Sigmoid colon (tissue), 7 donors: ENCODE measurements at places on chromosomes 13 and 19. TPM values are rescaled to one million over a fixed set of nuclear protein-coding genes. Genes with fewer than 3 reads are reported as not detected.

The DENND1C gene
- total RNA-seq = 1.1 TPM

- no peaks in the 10 kb centered on the region for H3K4me1 ChIP-seq
- no peak for DNase-seq
- peaks cover 11% of the 10 kb centered on the region for H3K27me3 ChIP-seq
- no peak overlapping the region for H3K4me3 ChIP-seq
- no peaks in the 10 kb centered on the region for H3K36me3 ChIP-seq
Measured at GRCh38 chr19:30269638-30270037, 102.5 kb upstream of the ZNF536 start.

The MICU2 gene
- 41.7 TPM for total RNA-seq

GRCh38 chr19:11208561-11209471 is 11.5 kb upstream of the KANK2 start:
- no peaks in the 10 kb centered on the region for H3K36me3 ChIP-seq
- no peak overlapping the region for H3K4me3 ChIP-seq

DNA sequence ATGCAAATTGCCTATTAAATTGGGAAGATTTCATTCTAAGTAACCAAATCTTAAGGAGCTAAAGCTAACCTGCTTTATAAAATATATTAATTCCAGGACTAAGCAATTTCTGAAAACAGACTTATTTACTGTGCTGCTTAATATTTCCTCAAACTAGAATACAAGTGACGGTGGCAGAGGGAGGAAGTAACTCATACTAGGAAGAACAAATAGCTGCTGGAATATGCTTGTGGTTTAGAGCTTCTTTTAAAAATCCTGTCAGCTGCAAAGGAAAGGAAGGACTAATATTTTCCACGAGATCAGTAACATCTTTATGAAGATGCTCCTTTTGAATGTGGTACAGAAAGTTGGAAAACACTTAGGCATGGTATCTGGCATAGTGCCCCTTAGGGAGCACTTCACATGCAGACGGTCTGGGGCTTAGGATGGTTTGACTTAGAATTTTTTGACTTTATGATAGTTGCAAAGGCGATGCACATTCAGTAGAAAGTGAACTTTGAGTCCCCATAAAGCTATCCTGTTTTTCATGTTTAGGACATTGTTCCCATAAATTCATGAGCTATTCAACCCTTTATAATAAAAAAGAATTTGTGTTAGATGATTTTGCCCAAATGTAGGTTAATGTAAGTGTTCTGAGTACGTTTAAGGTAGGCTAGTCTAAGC is 3.4 kb upstream of the HNRNPA1L2 start:
- no peak overlapping the region for H3K27ac ChIP-seq
- no peak for DNase-seq
- H3K27me3 ChIP-seq = no peaks in the 10 kb centered on the region
- no peaks in the 10 kb centered on the region for H3K4me1 ChIP-seq
- H3K36me3 ChIP-seq = peaks cover 53% of the 10 kb centered on the region

- H3K36me3 ChIP-seq = no peaks in the 10 kb centered on the region
- peaks cover 4% of the 10 kb centered on the region for H3K4me1 ChIP-seq
- no peak overlapping the region for H3K27ac ChIP-seq
- no peak for DNase-seq
- peaks cover 11% of the 10 kb centered on the region for H3K27me3 ChIP-seq
Measured at GRCh38 chr19:29478578-29479565, 46.9 kb upstream of the VSTM2B start.

- no peaks in the 10 kb centered on the region for H3K4me1 ChIP-seq
- DNase-seq = no peak
- H3K4me3 ChIP-seq = no peak overlapping the region
- peaks cover 34% of the 10 kb centered on the region for H3K27me3 ChIP-seq
- no peaks in the 10 kb centered on the region for H3K36me3 ChIP-seq
Measured at GRCh38 chr13:112179995-112180394, 113.0 kb downstream of the SOX1 start.
